NCI-H2171 treated with DMSO at 0.1 percent for 48 hours (cell line): ENCODE measurements at places on chromosomes 3 and 15.

GRCh38 chr15:73165844-73166243 lies 113.6 kb downstream of the NEO1 start:
- peak; percentile 9 for DNase-seq

DNA sequence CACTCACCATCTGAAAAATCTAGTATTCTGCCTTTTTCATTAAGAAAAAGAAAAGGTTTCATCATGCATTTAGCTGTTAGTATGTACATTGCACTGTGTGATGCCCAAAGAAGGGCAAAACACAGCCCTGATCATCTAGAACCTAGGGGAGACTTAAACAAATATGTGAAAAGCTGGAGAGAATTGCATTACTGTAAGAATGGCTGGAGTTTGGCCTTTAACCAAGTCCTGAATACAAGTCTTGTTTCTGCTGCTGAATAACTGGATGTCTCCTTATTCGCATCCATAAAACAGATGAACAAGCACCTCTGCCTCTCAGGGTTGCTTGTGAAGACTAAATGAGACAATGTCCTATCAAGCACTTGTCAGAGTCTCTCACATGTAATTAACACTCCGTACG lies 233.4 kb upstream of the LRTM1 start:
- no peak for DNase-seq

DNA sequence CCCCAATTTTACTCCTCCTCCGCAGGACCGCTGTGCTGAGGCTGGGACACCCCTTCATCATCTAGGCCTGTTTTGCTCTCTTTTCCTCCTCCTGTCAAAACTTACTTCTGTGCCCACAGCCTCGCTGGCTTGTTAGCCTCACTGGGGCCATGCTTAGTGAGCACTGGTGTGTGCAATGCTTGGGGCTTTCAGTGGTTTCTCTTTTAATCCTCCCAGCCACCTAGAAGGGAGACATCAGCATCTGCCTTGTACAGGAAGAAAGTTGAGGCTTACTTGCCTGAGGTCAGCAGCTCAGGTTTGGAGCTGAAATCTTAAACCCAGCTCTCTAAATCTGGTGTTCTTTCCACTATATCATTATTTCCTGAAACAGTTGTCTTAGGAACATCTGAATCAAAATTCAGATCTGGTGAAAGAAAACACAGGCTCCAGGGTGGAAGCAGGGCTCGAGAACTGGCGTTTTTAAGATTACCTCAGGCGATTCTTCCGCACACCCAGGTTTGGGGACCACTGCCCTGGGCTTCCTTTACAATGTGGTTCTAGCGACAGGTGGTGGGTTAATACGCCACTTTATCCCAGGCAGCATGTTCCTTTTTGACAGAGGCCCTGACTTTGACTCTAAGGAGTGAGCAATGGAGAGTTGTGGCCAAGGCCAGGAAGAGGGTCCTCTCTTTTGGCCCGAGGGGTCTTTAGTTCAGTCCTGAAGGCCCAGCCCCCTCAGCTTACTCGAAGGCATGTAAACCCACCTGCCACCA lies 3.8 kb downstream of the THSD4 start:
- no peak for DNase-seq

DNA sequence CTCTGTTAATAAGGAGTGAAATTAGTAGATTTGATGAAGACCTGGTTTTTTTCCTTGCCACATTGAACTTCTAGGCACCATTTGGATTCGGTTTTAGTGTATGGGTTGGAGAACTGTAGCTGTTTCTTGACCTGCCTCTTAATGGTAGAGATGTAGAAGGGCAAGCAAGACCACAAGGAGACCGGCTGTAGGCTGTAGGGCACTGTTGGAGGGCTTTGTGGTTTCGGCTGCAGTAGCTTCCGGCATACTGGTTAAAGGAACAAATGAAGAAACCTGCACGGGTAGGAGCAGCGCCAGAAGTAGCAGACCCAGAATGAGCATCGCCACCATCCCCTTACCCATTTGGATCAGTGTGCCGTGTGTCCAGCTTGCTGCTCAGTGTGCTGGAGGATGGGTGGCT lies 7.9 kb downstream of the PCLAF start:
- no peak for DNase-seq

DNA sequence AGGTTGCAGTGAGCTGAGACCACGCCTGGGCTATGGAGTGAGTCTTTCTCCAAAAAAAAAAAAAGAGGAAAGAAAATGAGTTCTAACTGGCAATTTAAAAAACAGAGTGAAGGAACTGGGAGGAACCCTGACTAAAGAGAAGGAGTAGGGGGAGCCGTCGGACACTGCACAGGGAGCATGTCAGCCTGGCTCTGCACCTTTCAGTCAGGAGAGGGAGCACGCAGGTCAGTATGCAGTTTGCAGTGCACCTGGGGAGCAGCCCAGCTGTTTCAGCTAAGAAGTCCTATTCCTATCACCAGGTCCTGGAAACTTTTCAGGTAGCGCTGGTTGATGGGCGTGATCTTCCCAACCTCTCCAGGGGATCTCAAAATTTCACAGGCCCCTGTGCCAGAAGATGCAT lies 14.9 kb upstream of the ZXDC start:
- DNase-seq = peak; percentile 66

- peak; percentile 47 for DNase-seq
These were observed 127.4 kb downstream of the ATP10A start for GRCh38 chr15:25735550-25736384.

DNA sequence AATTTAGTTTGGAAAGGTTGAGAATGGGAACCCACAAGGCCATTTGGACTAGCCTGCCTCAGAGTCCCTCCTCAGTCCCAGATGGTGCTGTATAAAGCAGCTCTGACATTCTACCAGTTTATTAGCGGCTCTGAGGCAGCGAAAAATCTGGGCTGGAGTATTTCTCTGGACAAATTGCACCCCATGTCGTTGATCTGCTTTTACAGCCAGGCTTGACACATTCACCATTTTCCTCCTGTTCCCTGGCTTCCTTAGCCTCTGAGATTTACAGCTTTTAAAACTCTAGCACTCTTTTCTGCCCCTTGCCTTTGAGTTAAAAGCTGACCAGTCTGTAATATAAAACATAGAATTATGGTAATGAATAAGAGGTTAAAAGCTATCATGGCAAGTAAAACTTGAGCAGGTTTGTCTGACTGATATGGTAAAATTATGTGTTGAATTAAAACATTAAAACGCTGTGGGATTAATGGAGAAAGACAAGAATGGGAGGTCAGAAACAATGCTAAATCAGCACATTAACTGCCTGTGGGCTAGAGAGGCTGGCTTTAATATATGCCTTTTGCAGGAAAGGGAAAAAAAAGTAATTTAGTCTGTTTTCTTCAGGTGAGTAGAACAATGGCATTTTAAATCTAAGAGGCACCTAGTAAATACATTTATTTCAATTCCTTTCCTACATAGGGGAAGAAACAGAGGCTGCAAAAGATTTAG lies 131.2 kb downstream of the MCTP2 start:
- no peak for DNase-seq

- no peak for DNase-seq
These were observed 12.2 kb downstream of the RRP9 start for GRCh38 chr3:51929420-51930003.

- no peak for DNase-seq
These were observed 314.9 kb upstream of the ATP11B start for GRCh38 chr3:182478369-182478768.

GRCh38 chr3:78867409-78868372 lies 900.1 kb downstream of the ROBO1 start:
- peak; percentile 46 for DNase-seq

GRCh38 chr3:151552589-151552988 lies 91.7 kb upstream of the IGSF10 start:
- no peak for DNase-seq

GRCh38 chr3:42520336-42520735 lies 17.9 kb downstream of the VIPR1 start:
- no peak for DNase-seq
